ENCODE measurements at places on chromosomes 16 and 17.
A peak's percentile ranks its signal among the peaks of the same experiment; 100 is the strongest.

- DNase-seq, result no peak
Observed at GRCh38 chr16:13056607-13057006, 155.2 kb downstream of the SHISA9 start.

GRCh38 chr17:29561554-29562517 lies 5.0 kb downstream of the ABHD15 start:
- DNase-seq, result no peak

DNA sequence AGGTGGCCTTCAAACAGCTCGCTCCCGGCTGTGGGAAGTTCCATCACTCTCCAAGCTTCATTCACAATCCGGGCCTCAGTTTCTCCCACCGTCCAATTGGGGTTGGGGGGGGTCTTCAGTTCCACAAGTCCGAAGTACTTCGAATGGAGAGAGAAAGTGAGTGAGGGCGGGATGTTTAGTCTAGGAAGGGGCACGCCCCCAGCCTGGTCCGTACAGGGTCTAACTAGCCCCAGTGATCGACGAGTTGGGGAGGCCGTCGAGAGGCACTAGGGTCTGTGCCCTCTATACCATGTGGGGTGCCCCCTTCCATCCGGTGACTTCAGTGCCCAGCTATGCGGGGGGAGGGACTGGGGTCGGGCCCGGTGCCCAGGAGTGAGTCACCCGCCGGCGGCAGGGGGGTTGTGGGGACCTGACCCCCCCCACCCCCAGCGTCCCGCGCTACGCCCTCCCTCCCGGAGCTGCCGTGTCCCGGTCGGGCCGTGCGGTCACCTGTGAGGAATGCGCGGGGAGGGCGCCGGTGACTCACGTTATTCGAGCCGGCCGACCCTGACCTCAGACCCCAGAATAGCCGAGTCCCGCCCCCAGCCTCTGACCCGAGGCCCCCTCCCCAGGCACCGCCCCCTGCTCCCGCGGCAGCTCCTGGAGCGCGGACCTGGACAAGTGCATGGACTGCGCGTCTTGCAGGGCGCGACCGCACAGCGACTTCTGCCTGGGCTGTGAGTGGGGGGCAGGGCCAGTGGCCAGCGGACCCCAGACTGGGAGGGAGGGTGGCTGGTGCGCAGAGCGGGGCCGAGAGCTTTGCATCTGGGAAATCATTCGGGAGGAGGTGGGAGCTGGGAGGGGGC lies 658 bp downstream of the TNFRSF12A start:
- peak; percentile 80 for DNase-seq

DNA sequence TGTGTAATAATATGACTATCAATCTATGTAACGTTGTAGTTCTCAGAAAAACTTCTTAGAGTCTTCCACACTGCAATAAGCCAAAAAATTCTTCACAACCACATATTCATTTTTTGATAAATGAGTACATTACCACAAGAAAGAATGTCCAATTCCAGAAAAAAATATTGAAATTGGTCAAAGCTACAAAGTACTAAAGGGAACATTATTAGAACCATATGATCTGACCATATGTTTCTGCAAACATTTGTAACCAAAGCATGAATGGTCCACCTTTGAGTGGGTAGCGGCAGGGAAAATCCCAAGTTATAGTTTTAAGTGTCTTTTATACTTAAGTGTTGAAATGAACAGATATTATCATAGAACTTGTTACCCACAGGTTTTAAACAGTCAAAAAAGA lies 71.7 kb upstream of the NACA2 start:
- DNase-seq, result peak; percentile 0

- DNase-seq, result no peak
Observed at GRCh38 chr17:39165178-39165840, 652 bp downstream of the ARL5C start.

- no peak for DNase-seq
Observed at GRCh38 chr17:21125862-21126261, 902 bp upstream of the DHRS7B start.

- no peak for DNase-seq
Observed at GRCh38 chr16:84683691-84684591, 15.9 kb upstream of the USP10 start.

- DNase-seq, result no peak
Observed at GRCh38 chr16:9016824-9017223, 53.1 kb upstream of the USP7 start.

DNA sequence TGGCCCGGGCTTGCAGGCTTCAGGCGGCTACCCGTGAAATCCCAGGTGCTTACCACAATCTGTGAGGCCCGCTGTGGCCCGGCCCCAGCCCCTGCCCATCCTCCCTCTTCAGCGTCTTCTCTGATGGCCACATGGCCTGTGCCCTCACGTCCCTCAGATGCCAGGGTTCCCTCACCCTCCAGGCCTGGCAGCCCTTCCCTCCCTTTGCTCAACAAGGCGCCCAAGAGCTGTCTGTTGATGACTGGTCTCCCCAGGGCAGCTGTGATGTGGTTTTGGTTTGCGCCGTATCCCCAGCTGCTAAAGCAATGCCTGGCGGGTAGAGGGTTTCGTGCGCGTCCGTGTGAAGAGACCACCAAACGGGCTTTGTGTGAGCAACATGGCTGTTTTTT lies 35.1 kb downstream of the PMM2 start:
- DNase-seq, result no peak

DNA sequence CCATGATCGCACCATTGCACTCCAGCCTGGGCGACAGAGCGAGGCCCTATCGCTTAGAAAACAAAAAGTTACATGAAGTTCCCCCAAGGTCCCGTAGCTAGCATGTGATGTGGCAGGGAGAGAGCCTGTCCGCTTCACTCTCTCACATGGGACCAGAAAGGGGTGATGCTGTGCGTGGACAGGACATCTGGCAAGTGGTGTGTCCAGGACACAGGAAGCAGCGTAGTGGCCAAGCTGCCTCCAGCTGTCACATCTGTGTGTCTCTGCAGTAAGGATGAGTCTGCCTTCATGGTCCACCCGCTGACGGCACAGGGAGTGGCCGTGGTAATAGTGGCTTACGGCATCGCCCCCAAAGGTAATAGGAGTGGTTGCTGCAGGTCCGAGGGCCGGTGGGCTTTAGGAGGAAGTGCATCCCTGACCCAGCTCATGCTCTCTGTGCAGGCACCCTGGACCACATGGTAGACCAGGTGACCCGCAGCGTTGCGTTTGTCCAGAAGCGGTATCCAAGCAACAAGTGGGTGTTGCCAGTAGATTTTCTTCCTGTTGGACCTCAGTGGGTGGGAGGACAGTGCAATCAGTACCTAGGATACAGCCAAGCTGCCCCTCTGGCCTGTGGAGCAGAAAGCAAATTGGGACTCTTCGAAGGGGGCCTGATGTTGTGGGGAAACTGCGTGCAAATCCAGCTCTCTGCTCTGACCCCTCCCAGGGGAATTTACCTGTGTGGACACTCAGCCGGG lies 9.5 kb upstream of the BIRC5 start:
- DNase-seq, result no peak

DNA sequence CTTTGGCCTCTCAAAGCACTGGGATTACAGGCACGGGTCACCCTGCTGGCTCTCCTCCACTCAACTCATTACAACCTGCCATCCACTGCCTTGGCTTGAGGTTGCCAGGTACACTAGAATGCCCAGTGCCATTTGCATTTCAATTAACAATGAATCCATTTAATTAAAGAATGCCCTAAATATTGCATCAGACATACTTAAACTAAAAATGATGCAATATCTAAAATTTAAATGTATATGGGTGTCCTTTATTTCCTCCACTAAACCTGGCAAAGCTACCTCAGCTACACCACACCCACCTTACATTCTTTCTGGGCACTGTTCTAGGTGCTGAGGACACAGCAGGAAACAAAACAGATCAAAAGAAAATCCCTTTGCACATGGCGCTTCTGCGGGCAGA lies 382.2 kb upstream of the ZFHX3 start:
- no peak for DNase-seq

- DNase-seq, result peak; percentile 63
Observed at GRCh38 chr17:29369831-29370735, 20.1 kb upstream of the TAOK1 start.

DNA sequence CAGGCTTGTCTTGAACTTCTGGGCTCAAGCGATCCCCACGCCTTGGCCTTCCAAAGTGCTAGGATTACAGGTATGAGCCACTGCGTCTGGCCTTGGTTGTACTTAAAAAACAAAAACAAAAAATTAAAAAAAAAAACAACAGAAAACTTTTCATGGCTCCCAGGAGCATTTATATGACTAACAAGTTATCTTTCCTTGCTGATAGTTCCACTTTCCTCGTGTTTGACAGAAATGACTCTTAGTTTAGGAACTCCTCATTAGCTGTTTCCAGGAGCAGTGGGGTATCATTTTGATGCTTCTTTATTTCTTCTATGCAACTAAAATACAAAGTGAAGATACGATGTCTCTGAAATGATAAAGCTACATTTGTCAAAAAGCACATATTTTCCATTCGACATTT lies 165.4 kb downstream of the PRKCA start:
- DNase-seq, result no peak

- DNase-seq, result peak; percentile 79
Observed at GRCh38 chr16:87465306-87465705, 27.5 kb downstream of the ZCCHC14 start.

DNA sequence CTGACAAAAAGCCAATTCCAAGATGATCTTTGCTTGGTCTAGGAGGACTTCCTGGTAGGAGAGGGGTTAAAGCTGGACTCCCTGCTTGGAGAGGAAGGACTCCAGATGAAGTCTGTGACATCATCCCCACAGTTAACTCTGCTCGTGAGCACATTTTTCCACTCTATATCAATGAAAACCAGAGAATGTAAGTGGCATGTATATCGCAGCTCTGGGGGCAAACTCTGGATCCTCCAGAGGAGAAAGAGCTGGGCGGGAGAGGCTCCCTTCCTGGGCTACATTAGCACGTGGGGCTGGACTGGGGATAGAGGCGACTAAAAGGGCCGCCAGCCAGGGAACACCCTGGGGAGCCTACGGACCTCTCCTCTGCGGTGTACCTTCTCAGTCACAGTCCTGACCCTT lies 34.1 kb downstream of the HIC1 start:
- DNase-seq, result no peak

DNA sequence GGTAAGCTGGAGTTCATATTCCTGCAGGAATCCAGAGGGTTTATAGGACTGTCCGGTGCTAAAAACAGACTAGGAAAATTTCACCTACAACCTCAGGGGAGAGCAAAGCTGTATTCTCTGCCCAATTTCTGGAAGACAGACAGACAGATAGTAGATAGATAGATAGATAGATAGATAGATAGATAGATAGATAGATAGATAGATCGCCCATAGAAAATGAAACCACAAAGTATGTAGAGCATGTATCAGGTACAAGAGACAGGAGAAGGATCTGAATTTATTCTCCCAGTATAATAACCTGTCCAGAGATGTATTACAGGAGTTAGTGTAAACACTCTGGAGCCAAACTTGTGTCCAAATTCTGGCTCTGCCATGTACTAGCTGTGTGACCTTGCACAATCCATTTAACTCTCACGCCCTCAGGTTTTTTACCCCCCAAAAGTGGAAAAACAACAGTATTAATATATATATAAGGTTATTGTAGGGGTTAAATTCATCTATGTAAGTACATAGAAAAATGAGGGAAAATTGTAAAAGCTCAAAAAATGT lies 2.1 kb upstream of the ABCA6 start:
- no peak for DNase-seq

DNA sequence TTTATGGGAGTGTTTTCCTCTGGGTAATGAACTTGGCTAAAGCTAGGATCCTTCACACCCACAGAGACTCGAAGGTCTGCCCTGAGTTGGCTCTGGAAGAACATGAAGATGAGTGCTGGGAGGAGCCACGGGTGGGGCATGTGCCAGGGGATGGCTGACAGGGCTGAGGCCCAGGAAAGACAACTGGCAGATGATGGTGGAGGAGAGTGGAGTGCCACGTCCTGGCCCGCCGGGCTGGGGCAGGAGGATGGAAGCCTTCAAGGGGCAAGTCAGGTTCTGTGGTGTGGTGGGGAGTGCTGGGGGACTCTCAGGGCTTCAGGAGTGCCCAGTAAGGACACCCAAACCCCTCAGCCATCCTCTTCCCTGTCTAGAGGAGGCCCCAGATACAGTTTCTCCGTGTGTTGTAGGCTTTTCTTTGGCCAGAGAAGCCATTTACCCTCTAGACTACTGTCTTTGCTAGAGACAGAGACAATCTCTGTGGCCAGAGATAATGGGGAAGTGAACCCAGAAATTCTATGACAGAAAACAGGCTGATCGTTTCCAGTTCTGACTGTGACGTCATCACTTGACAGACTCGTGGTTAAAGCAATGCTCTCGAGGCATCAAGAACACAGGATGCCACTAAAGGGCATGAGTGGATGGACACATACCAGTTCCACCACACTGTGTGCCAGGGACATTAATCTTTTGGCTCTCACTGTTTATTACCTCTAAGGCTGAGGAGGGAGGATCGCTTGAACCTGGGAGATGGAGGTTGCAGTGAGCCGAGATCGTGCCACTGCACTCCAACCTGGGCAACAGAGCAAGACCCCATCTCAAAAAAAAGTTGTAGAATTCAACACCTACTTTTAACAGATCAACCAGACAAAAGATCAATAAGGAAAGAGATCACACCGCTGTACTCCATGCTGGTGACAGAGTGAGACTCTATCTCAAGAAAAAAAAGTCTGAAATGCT lies 18.6 kb upstream of the SLC5A10 start:
- DNase-seq, result no peak

- DNase-seq, result no peak
Observed at GRCh38 chr17:48804936-48805411, 12.1 kb downstream of the TTLL6 start.

DNA sequence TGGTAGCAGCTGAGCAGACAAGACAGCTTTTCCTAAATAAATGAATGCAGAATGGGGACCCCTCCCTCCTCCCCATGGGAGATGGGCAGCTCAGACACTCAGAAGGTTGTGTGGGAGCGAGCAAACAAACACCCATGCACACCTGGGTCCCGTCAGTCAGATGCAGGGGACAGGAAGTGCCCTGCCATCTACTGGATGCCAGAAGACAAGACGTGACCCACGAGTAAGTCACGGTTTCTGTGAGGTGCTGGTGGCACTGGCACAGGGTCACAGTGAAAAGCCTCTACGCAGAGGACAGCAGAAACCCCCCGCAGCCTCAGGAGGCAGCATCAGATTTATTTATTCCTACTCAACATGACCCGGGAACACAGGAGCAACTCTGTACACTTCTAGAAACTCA lies 8.4 kb downstream of the HBQ1 start:
- DNase-seq, result no peak

GRCh38 chr17:50297407-50297865 lies 23.2 kb downstream of the TMEM92 start:
- no peak for DNase-seq

- no peak for DNase-seq
Observed at GRCh38 chr16:88103581-88104188, 152.5 kb downstream of the BANP start.

DNA sequence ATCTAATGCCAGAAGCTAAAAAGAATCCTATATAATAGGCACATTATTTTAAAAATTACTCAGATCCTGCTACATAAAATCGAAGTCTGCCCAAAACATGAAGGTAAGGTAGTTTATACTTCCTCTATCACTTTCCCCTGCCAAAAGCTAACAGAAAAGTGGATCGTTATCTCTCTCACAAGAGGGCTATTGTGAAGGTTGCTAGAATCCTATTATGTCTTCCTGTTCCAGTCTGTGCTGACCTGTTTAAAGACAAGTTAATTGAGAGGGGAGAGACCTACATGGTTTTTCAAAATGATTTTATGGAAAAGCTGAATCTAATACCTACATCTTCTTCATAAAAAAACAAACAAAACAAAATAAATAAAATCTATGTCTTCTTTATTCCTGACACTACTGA lies 1410.9 kb upstream of the CDH8 start:
- DNase-seq, result no peak

- DNase-seq, result no peak
Observed at GRCh38 chr16:19136549-19137196, 22.9 kb downstream of the ITPRIPL2 start.

All from GM04504 (cell line).